ENCODE measurements at places on chromosomes 1 and 21. TPM values are rescaled to one million over a fixed set of nuclear protein-coding genes. Genes with fewer than 3 reads are reported as not detected.
A peak's percentile ranks its signal among the peaks of the same experiment; 100 is the strongest.

The RABGAP1L gene
- 40.6 TPM for total RNA-seq

The HNRNPCL2 gene
- not detected for total RNA-seq

The CSF3R gene
- 0.24 TPM for total RNA-seq

The PIK3CD gene
- 287 TPM for total RNA-seq

The LIN28A gene
- not detected for total RNA-seq

The FOXE3 gene
- not detected for total RNA-seq

The CRYAA gene
- not detected for total RNA-seq

The HSD3B1 gene
- not detected for total RNA-seq

GRCh38 chr1:240090014-240090413, 1.7 kb upstream of the FMN2 start:
- no peaks in the 10 kb centered on the region for H3K36me3 ChIP-seq
- H3K4me1 ChIP-seq = no peaks in the 10 kb centered on the region
- DNase-seq = no peak
- H3K4me3 ChIP-seq = no peak overlapping the region
- H3K27me3 ChIP-seq = peaks cover 28% of the 10 kb centered on the region
- no peak overlapping the region for H3K27ac ChIP-seq

GRCh38 chr1:91637539-91637994, 136.9 kb downstream of the CDC7 start:
- peaks cover 11% of the 10 kb centered on the region for H3K36me3 ChIP-seq
- peaks cover 4% of the 10 kb centered on the region for H3K27me3 ChIP-seq
- no peak overlapping the region for H3K27ac ChIP-seq
- H3K4me3 ChIP-seq = no peak overlapping the region

GRCh38 chr1:22388671-22389450, 62.8 kb upstream of the ZBTB40 start:
- peaks cover 7% of the 10 kb centered on the region for H3K27me3 ChIP-seq
- no peaks in the 10 kb centered on the region for H3K36me3 ChIP-seq
- no peak for DNase-seq
- H3K27ac ChIP-seq = no peak overlapping the region
- no peaks in the 10 kb centered on the region for H3K4me1 ChIP-seq

GRCh38 chr1:99992760-99993467, 23.1 kb downstream of the SLC35A3 start:
- no peak for DNase-seq
- H3K27ac ChIP-seq = no peak overlapping the region
- no peaks in the 10 kb centered on the region for H3K27me3 ChIP-seq
- H3K4me1 ChIP-seq = peaks cover 11% of the 10 kb centered on the region
- peaks cover 29% of the 10 kb centered on the region for H3K36me3 ChIP-seq

- H3K4me3 ChIP-seq = peak overlapping the region; percentile 96
- DNase-seq = no peak
- H3K27me3 ChIP-seq = no peaks in the 10 kb centered on the region
- peaks cover 44% of the 10 kb centered on the region for H3K4me1 ChIP-seq
- H3K36me3 ChIP-seq = peaks cover 3% of the 10 kb centered on the region
Observed at GRCh38 chr1:18901952-18902522, 318 bp downstream of the ALDH4A1 start.

GRCh38 chr1:154568157-154568815, 708 bp downstream of the CHRNB2 start:
- H3K4me3 ChIP-seq = no peak overlapping the region
- H3K27me3 ChIP-seq = peaks cover 37% of the 10 kb centered on the region
- peaks cover 10% of the 10 kb centered on the region for H3K4me1 ChIP-seq
- no peaks in the 10 kb centered on the region for H3K36me3 ChIP-seq

DNA sequence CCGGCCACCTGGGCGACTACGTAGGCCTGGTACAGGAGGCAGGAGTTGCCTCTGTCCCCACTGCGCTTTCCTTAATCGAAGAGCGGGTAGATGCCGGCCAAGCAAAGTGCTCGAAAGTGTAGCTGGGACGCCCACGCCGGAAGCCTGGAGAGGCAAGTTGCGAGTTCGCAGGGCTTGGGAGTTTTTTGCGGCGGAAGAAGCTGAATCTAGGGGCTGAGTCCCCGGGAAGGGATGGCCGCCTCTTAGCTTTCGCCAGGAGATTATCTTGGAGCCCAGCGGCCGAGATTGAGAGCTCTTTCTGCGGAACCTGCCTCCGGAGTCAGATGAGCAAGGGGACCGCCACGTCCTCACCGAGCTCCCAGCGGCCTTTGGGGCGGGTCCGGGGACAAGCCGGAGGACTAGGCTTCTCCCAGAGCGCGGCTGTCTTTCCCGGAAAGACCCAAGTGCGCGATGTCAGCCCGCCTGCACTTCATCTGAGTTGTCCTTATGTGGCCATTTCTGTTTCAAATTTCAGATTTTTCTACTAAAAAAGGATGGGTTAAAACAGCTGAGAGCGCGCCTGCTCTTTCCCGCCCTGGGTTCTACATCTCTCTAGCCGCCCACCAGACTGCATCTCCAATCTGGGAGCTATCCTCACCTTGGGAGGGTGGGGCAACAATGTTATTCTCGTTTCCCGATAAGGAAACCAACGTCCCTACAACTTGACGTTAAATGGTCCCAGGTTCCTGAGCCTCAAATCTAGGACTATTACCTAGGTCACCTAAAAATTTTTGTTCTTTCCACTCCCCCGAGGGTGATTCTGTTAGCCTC, 12.4 kb upstream of the TBX15 start:
- peaks cover 7% of the 10 kb centered on the region for H3K4me1 ChIP-seq
- peaks cover 67% of the 10 kb centered on the region for H3K27me3 ChIP-seq
- no peak overlapping the region for H3K4me3 ChIP-seq

GRCh38 chr1:115781343-115781742, 12.8 kb upstream of the CASQ2 start:
- H3K27ac ChIP-seq = no peak overlapping the region
- no peak overlapping the region for H3K4me3 ChIP-seq
- H3K27me3 ChIP-seq = peaks cover 13% of the 10 kb centered on the region
- DNase-seq = no peak
- H3K36me3 ChIP-seq = no peaks in the 10 kb centered on the region

- DNase-seq = no peak
- H3K4me3 ChIP-seq = no peak overlapping the region
- H3K27me3 ChIP-seq = no peaks in the 10 kb centered on the region
- no peaks in the 10 kb centered on the region for H3K4me1 ChIP-seq
- H3K36me3 ChIP-seq = no peaks in the 10 kb centered on the region
- no peak overlapping the region for H3K27ac ChIP-seq
Observed at GRCh38 chr1:56060906-56061305, 518.5 kb downstream of the PLPP3 start.

GRCh38 chr1:171636141-171636540, 14.1 kb downstream of the MYOCOS start:
- peaks cover 5% of the 10 kb centered on the region for H3K27me3 ChIP-seq
- DNase-seq = no peak
- no peaks in the 10 kb centered on the region for H3K4me1 ChIP-seq
- no peak overlapping the region for H3K27ac ChIP-seq
- no peaks in the 10 kb centered on the region for H3K36me3 ChIP-seq

- no peaks in the 10 kb centered on the region for H3K4me1 ChIP-seq
- H3K4me3 ChIP-seq = no peak overlapping the region
- no peaks in the 10 kb centered on the region for H3K36me3 ChIP-seq
- DNase-seq = no peak
Observed at GRCh38 chr1:69836971-69837636, 269.4 kb downstream of the LRRC7 start.

GRCh38 chr1:229758101-229759036, 132.3 kb downstream of the URB2 start:
- DNase-seq = no peak
- peaks cover 26% of the 10 kb centered on the region for H3K4me1 ChIP-seq
- H3K27me3 ChIP-seq = peaks cover 3% of the 10 kb centered on the region
- no peak overlapping the region for H3K4me3 ChIP-seq
- H3K27ac ChIP-seq = no peak overlapping the region

DNA sequence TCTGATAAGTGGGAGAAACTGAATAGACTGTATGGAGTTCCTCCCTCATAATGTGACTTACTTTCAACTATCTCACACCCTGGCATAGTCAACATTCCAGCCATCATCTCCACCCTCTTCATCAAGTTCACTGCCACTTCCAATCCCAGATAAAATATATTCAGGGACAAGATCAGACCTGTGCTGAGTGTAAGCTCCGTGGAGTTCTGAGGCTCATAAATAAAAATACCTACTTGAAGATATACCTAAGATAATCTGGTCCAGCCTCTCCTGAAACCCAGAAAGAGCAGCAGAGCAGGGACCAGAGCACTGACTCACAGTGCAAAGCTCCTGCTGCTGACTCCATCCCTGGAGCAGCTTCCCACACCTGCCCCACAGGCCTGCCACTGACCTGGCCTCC, 1.7 kb upstream of the LCE7A start:
- DNase-seq = no peak
- no peaks in the 10 kb centered on the region for H3K36me3 ChIP-seq
- H3K27me3 ChIP-seq = peaks cover 4% of the 10 kb centered on the region
- no peaks in the 10 kb centered on the region for H3K4me1 ChIP-seq
- H3K27ac ChIP-seq = no peak overlapping the region
